ENCODE measurements at places on chromosomes 16 and 17. TPM values are rescaled to one million over a fixed set of nuclear protein-coding genes. Genes with fewer than 3 reads are reported as not detected.

DNA sequence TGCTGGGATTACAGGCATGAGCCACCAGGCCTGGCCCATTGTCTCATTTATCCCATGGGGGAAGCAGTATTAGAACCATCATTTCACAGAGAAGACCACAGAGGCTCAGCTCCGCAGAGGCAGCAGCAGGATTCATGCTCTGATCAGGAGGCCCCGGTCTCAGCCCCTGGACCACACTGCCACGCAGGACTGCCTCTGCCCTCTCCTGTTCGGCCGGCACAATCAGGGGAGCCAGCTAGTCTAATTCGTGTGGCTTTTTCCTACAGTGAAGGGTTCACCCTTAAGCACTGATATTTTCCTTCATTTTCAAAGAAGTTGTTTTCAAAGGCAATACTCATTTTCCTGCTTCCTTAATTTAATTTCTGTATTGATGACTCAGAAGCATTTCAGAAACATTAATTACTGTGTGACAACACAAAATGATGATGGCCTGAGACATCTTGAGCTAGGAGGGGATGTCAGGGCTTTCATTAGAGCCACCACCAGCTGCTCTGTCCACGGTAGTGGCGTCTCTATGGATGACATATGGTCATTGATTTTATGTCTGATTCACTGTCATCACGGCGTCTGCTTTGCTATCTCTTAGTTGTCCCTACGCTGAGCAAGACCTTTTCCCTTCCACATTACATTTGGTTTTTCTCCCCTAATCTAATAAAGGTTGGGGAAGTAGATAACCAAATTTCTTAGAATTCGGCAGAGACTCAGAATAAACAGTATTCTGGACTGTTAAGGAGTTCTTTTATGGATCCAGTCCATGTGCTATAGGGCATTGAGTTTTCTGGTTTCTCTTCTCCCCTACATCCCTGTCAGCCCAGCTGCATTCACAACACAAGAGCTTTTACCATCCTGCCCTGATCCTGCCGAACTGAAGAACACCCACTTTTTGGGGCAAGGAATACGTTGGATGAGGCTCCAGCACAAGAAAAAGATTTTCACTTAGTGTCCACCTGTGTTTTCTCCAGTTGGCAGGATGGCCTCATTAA, 314.0 kb downstream of the SLC39A11 start:
- DNase-seq = no peak

- no peak for DNase-seq
Measured at GRCh38 chr16:1877089-1877488, 5.1 kb upstream of the MEIOB start.

- DNase-seq = no peak
Measured at GRCh38 chr16:29963021-29963743, 1.3 kb downstream of the TMEM219 start.

DNA sequence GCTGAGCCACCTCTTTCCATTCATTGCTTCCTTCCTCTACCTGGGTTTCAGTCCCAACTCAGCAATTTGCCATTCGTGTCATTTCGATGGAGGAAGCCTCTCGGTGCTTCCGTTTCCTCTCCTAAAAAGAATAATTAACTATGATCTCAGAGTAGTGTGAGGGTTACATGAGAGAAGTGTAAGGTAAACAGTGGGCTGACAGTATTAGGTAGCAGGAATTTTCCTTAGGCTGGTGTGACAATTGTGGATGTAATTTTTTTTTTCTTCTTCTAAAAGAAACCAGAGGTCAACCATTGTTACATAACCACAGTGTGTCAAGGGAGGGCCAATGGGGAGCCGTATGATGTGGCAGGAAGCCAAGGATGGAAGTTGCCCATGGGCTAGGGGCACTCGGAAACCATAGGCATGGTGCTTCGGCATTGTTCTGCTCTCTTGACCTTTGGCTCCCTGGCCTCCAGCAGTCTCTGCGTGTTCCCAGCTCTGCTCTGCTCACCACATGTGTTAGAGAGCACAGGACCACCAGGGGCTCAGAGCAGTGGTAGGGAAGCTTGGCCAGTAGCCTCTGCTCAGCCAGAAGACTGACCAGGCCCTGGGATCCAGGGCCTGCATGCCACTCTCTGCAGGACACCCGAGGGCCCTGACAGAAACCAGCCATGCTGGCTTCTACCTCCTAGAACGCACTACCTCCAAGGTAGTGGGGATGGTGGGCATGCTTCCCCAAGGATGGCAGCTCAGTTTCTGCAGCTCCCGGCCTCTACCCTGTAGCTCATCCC, 2.0 kb upstream of the TOP2A start:
- no peak for DNase-seq

DNA sequence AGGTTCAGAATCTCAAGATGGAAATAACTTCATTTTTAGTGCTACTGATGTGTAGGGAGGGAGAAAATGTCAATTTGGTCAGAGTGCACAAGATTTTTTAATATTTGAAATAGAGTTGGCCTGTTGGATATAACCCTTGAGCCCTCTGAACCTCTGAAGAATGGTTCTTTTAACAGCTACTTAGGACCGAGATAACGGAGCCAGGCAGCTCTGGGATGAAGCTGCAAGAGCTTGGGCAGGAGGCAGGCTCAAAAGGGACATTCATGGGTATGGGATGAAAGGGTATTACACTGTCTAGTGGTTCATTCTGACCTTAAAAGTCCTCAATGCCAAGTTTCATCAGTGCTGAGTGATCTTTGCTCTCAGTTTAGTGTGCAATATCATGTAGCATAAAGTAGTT, 111.4 kb upstream of the CPHXL start:
- no peak for DNase-seq

GRCh38 chr17:79788989-79789942, 7.6 kb downstream of the CBX8 start:
- DNase-seq = no peak

- DNase-seq = no peak
Measured at GRCh38 chr17:45110676-45111611, 21.4 kb downstream of the PLCD3 start.

DNA sequence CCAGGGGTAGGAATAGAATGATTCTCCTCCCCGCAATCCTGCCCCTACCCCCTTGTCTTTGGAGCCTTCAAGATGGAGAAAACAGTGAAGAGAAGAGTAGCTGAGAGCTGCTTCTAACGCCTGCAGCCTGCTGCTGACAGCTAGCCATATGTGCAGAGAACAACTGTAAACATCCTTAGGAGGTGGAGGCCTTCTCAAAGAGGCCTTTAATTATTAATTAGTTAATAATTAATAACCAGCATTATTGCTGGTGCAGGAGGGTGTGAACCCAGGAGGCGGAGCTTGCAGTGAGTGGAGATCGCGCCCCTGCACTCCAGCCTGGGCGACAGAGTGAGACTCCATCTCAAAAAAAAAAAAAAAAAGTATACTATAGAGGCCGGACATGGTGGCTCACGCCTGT, 8.5 kb downstream of the BFAR start:
- DNase-seq = no peak

- no peak for DNase-seq
Measured at GRCh38 chr16:68238029-68238345, 2.1 kb upstream of the ESRP2 start.

DNA sequence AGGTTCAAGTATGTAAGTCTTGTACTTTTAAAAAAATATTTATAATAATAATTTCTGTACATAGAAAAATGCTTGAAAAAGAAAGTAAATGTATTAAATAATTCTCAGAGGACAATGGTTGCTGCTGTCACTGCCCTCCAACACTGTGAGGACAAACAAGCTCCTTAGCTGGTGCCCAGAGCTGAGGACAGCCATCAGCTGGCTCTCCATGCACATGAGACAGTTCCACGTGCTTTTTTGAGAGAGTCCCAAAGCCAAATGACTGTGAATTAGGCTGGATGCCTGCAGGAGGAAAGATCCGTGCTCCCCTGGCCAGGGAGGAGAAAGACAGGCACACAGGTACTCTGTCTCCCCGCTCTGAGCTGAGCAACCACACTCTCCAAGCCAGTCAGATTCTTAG, 115.5 kb upstream of the IRX5 start:
- DNase-seq = no peak

GRCh38 chr17:45277992-45278391, 16.1 kb upstream of the SPATA32 start:
- no peak for DNase-seq

DNA sequence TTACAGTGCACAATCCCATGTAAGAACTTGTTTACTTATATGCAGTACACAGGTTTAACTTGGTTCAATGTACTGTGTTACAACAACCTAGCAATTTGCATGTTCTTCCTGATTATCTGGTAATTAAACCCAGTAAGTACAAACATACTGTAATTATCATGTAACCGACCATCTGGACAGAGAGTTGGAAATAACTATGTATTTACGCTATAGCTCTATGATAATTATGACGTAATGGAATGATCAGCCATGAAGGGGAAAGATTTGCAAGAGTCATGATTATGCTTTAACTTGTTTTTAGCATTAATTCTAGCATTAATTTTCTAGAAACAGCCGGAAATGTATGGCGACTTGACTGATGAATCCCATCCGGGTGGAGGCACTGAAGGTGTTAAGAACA, 74.8 kb upstream of the SALL1 start:
- DNase-seq = no peak

Gene ADAMTS18
- total RNA-seq = 47.5 TPM

Gene WNT9B
- total RNA-seq = not detected

Gene CACNG5
- total RNA-seq = not detected

Gene CD300H
- total RNA-seq = not detected

Gene PDILT
- not detected for total RNA-seq

Gene CACNG3
- total RNA-seq = not detected

Gene CLDN7
- total RNA-seq = 2.1 TPM

Gene CLEC3A
- not detected for total RNA-seq

Gene ZKSCAN2
- 7.2 TPM for total RNA-seq
